Urothelium cell line (cell line): ENCODE measurements at places on chromosomes 2 and 18.

GRCh38 chr2:23824777-23825212, 102.1 kb downstream of the ATAD2B start:
- peak; percentile 41 for DNase-seq

- no peak for DNase-seq
Observed at GRCh38 chr2:127218812-127219170, 1.3 kb downstream of the CYP27C1 start.

DNA sequence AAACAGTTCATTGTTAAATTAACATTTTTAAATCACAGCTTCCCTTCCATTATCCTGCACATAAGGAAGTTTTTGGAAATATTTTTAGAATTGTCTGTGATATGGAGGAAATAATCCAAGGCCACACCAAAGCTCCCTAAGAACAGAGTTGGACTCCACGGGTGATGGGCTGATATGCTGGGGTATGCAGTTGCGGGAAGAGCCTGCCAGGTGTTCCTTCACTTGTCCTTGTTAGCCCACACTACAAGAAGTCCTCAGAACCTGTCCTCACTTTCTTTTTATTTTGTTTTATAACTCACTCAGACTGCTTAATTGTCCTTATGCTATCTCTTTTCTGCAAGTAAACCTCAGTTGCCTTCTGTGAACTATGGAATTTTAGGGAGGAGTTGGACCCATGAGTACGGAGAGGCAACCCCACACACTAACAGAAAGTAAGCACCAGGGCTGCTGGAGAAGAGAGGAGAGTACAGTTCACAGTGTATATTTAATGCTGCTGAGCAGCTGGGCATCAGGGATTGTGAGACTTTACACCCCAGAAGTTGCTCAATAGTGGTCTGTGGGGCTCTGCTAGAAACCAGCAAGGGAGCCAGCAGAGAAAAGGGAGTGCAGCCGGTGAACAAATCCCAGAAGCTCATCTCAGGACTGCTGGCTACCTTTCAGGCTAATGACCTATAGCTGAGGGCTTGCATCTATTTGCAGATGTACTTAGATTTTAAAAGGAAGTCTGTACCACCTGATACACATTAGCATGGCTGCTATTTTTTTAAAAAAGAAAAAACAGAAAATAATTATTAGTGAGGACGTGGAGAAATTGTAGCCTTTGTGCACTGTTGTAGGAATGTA, 280.1 kb upstream of the STON1 start:
- no peak for DNase-seq

- DNase-seq, result no peak
Observed at GRCh38 chr2:178819147-178819875, 12.1 kb upstream of the TTN start.

DNA sequence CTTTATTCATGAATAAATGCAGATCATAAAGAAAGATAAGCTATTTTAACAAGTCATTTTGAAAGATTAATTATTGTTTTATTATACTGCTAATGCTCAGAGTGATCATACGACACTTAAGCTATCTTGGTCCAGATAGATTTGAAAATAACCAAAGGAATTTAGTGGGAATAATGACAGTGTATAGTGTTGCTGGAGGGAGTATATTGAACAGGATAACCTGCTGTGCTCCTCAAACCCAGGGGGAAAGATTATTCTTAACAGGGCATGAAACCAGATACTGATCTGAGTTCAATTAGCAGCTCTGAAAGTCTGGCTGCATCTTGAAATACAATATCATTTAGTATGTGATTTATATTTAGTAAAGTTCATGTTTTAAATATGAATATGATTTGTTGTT, 216.3 kb upstream of the ITGA4 start:
- DNase-seq, result no peak

DNA sequence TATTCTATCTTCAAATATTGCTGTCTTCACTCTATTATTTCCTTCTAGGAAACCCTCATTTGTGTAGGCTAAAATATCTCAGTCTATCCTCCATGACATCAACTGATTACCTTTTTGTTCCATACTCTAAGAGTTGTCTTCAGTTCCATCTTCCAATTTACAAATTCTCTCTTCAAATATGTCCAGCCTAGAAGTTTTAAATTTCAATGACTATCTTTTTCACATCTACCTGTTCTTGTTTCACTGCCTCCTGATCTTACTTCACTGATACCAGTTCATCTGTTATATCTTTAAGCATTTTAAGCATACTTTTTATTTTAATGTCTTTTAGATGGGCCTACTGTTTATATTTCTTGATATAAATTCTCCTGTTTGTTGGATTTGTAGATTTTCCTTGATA, 53.6 kb upstream of the COX7A2L start:
- no peak for DNase-seq

DNA sequence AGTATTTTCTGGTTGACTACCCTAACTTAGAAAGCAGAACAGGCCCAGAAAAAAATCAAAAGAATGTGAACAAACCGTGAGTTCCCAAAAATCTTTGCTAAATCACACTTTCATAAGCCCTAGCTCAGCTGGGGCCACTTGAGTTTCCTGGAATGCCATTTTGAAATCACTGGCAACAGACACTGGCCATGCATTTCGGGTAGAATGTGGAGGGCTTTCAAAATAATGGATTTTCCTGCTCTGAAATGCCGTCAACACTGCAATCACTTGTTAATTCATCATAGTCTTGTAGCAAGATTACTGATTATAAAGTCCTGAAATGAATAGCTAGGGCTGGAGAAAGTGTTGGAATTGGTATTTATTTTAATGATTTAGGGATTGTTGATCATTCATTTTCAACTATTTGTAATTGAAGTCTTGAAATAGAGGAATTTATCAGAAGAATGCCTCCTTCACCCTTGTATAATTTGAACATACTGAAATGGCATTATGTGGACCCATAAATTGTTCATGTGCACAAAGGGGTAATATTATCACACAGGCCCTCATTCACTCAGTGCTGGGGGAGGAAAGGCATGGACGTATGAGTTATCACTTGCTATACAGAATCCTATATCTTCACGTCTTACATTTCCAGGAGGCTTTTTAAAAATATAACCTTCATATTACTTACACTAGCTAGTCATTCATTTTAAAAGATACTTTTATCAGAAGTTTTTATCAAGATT, 134.8 kb downstream of the DTNA start:
- DNase-seq, result no peak

GRCh38 chr2:16617282-16618266, 48.1 kb downstream of the CYRIA start:
- no peak for DNase-seq

DNA sequence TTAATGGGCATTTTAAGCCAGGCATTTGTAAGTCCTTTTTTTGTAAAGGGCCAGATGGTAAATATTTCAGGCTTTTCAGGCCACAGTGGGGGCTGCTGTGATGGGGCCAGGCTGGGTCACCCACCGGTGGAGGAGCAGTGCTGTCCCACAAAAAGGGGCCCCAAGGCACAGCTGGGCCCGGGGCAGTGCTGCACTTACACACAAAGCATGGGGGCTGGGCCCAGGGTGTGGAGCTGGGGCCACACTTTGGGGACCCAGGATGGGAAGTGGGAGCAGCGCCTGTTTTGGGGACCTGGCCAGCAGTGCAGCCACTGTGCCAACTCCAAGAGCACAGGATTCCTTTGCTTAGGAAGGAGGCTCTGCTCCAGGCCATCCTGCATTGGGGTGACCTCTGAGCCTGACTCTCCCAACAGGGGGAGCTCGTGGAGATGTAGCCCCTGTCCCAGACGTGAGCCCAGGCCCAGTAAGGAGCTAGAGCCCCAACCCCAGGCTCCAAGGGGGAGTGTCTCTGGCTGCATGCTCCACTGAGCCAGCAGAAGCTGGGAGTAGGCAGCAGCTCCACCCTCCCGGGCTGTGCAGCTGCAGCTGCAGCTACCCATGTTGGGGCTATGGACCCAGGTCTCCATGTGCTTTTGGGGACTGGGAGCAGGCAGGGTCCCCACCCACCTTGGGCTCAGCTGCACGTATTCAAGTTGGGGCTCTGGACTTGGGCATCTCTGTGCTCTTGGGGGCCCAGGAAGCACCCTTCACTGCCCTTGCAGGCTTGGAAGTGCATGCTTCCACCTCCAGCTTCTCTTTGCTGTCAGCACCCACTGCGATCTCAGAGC, 1036.5 kb upstream of the CNTNAP5 start:
- no peak for DNase-seq

- peak; percentile 72 for DNase-seq
Observed at GRCh38 chr2:63790906-63791305, 50.8 kb upstream of the UGP2 start.

DNA sequence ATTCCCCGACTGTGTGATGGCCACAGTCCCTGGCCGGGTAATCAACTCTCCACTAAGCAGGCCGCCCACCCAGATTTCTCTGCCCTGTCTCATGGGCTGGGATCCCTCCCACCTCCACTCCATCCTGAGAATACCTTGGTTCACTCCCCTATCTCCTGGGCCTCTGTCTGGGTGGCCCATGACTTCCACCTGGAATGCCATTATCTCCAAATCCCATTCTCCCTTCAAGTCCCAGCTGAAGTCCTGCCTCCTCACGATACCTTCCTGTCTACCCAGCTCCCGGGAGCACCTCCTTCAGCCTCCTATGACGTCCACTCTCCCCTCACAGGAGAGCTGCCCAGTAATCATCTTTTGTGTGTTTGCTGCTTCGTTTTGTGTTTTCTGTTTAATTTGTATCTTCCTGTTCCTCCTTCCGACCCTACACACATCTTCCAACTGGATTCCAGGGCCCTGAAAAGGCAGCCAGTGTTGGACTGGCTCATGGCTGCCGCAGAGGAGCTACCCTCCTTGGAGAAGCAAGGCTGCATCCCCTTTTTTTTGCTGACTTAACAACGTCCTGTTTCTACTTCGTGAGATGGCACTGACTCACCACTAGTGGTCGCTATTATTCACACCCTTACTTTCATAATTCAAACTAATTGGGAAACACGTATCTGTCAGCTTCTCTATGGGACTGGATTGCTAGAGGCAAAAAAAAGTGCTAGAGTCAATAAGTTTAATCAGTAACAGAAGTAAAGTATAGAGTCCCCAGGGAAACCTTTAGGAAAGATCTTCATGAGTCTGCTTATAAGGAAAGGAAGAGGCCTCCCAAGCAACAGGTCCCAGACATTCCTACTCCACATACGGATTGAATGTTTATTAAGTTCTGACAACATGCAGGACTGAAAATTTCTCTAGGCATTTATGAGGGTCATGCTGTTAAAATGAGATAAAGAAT, 171.9 kb upstream of the GATA6 start:
- peak; percentile 69 for DNase-seq
